Heart left ventricle (tissue), 16 donors: ENCODE measurements at places on chromosomes 1 and 21. TPM values are rescaled to one million over a fixed set of nuclear protein-coding genes. Genes with fewer than 3 reads are reported as not detected.

Gene RSRP1
- 44.9 TPM for total RNA-seq

Gene MINDY1
- total RNA-seq, result 42.3 TPM

Gene LEMD1
- total RNA-seq, result not detected

Gene RAVER2
- 16.5 TPM for total RNA-seq

Gene TMOD4
- not detected for total RNA-seq
